ENCODE measurements at places on chromosomes 5 and 9.

DNA sequence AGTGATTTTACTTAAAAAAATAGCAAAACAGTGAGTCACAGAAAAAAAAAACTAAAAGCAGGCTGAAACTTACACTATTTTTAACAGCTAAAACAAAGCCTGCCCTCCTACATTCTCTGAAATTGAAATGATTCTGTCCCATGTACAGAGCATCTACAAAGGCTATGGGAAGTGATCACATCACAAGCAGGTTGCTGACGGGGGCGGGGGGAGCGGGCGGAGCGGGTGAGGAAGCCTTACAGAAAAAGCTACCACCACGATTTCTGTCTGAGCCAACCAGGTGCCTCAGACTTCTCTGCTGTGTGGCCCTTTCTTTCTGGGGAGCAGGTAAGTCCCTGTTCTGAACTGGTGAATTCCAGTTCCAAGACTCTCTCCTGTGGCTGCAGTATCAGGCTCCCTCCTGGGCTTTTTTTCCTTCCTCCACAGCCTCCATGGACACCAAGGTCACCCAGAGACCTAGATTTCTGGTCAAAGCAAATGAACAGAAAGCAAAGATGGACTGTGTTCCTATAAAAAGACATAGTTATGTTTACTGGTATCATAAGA lies 104.9 kb downstream of the ANKRD18B start:
- DNase-seq: no peak

- DNase-seq: no peak
Observed at GRCh38 chr5:169174923-169175322, 126.0 kb downstream of the SLIT3 start.

- DNase-seq: no peak
Observed at GRCh38 chr5:110356677-110357076, 369.8 kb downstream of the TMEM232 start.

DNA sequence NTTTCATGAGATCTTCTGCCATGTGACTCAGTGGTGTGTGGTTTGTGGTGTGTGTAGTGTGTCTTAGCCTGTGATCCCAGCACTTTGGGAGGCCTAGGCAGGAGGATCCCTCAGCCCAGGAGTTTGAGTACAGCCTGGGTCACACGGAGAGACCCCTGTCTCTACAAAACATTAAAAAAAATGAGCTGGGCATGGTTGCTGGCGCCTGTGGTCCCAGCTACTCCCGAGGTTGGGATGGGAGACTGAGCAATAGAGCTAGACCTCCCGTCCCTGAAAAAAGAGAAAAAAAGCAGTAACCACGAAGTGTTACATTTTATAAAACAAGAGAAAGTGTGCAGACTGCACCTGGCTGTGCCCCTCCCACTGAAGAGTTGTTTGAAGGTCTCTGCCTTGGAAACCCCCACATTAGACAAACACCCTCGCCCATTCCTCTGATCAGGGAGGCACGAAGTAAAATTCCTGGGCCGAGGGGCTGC lies 21.2 kb upstream of the RNU6ATAC start:
- no peak for DNase-seq

- DNase-seq: no peak
Observed at GRCh38 chr5:168822745-168823281, 243.6 kb upstream of the PANK3 start.

- DNase-seq: no peak
Observed at GRCh38 chr9:128863647-128864046, 18.1 kb downstream of the KYAT1 start.

DNA sequence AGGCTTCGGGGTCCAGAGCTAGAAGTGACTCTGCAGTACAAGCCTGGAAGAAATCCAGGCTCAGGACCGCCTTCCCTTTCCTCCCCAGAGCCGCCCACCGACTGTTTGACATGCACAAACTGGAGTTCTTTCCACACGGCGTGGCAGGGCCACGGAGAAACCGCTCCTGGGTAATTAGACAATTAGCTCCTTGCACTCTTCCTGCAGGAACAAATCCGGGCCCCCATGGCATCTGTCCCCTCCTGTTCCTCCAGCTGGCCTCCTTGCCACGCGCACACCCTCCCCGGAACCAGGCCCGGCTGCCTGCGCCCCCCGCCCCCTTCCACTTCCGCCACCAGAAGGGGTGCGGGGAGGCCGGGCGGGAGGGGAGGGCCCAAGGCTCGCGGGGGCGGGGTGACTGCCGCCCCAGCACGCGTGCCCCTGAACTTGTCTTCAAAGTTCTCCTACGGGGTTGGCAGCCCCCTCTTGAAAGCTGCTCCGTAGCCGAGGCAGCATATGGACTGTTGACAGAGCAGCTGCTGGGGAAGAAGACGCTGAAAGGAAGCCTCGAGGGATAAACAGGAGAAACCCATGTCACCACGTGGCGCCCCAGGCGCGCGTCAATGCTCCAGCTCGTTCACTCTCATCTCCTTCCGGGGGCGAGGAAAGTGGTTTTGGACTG lies 74.3 kb downstream of the SEC61B start:
- DNase-seq: no peak

- no peak for DNase-seq
Observed at GRCh38 chr5:141778206-141778605, 96.2 kb upstream of the ARAP3 start.

DNA sequence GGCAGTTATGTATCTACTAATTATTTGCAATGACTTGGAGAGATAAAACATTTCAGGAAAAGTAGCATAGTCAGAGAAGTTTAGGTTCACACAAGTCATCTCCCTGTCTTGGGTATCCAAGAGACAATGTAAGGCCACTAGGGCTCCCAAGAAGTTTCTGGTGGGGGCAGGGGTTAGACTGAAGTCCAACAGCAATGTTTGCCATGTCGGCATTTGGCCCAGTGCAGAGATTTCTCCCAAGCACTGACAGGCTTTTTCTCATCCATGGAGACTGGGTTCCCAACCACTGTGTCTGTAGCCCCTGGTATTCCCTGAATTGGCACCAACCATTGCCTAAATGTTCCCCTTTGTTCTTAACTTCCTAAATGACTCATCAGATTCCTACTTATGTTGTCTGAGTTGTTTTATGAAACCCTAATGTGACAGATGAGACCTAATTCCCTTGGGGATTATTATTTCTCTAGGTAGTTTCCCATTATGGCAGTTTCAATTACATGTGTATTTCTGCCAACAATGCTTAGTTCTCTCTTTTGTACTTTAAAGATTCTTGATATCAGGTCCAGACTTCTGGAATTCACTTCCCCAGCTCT lies 103.6 kb upstream of the EGFLAM start:
- DNase-seq: no peak

DNA sequence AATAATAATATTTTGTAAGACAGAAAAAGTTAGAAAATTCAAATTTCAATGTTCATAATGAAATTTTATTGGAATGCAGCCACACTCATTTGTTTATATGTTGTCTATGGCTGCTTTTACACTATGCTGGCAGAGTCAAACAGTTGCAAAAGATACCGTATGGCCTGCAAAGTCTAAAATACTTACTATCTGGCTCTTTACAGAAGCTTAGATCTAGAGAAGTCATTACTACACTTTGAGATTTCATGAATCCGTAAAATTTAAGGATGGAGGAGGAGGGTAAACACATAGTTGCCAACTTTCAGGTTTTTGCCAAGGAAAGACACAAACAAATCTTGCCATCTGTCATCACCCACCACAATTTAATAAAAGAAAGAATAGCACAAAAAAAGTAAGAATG lies 25.1 kb upstream of the PCSK1 start:
- no peak for DNase-seq

DNA sequence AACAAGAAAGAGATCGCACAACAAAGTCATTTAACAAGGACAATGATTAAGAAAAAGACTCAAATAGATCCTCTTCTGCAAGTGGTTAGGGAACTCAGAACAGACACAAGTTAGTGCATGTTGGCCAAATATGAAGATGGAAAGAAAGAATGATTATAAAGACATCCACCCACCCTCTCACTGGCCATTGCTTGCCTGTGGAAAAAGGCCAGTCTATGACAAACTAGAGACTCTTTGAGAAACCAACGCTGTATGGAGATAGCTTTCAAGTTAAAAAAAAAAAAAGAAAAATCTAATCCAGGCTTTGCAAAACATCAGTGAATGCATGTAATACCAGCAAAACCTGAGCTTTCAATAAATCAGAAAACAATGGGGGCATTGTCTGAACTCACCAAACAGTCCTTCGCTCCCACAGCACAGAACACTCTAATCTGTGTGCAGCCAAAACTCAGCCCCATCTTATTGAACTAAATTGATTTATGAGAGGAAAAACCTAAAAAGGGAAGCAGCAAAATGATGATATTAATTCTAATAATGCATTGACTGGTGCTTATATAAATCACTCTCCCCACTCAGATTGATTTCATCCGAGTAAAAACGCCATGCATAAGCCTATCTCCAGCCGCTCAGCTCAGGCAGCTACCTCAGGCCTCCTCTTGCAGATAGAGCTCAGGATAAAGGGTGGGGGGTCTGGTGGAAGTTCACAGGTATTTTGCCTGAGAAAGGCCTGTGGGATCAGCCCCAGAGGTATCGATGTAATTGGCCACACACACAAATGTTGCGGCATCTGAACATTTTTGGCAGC lies 547.1 kb downstream of the CCDC171 start:
- DNase-seq: no peak

DNA sequence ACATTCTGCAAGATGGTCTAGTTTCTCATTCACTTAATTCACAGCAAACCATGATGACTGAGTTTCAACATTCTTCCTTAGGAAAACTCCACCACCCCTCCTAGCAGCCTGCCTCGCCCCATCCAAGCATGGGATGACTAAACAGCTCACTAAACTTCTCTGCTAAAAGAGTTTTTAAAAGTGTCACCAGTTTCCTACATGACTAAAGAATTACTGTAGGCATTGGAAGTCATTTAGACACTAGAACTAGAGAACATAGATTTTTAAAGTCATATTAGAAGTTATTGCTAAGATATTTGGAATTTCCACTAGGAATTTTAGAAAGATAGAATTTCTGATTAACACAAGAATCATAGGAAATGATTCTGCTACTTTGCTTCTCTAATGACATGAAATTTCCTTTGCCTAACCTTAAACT lies 5.5 kb upstream of the ESM1 start:
- peak; percentile 25 for DNase-seq

DNA sequence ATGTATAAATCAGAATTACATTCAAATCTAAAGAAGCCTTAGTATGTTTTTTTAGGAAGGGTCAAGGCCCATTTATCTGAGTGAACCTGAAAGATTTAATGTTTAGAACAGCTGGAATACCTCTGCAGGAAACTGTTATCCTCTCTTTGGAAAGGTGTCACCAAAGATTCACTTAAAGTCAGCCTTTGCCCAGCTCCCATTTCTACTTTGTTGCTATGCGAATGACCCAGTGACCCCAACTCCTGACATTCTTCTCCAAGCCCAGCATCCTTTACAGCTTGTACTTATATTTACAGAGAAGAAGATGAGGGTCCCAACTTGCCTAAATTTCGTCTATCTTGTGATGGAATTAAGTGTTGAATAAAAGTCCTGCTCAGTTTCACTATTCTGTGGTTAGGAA lies 1198.6 kb downstream of the CDH12 start:
- no peak for DNase-seq

GRCh38 chr5:124748687-124749594 lies 2.5 kb upstream of the ZNF608 start:
- peak; percentile 70 for DNase-seq

- no peak for DNase-seq
Observed at GRCh38 chr9:127779136-127779981, 893 bp upstream of the SH2D3C start.

- DNase-seq: no peak
Observed at GRCh38 chr5:135567661-135568060, 11.1 kb downstream of the CXCL14 start.

GRCh38 chr5:176670449-176670848 lies 23.2 kb downstream of the TSPAN17 start:
- no peak for DNase-seq

GRCh38 chr9:133423216-133423615 lies 1.0 kb downstream of the ADAMTS13 start:
- DNase-seq: peak; percentile 7

DNA sequence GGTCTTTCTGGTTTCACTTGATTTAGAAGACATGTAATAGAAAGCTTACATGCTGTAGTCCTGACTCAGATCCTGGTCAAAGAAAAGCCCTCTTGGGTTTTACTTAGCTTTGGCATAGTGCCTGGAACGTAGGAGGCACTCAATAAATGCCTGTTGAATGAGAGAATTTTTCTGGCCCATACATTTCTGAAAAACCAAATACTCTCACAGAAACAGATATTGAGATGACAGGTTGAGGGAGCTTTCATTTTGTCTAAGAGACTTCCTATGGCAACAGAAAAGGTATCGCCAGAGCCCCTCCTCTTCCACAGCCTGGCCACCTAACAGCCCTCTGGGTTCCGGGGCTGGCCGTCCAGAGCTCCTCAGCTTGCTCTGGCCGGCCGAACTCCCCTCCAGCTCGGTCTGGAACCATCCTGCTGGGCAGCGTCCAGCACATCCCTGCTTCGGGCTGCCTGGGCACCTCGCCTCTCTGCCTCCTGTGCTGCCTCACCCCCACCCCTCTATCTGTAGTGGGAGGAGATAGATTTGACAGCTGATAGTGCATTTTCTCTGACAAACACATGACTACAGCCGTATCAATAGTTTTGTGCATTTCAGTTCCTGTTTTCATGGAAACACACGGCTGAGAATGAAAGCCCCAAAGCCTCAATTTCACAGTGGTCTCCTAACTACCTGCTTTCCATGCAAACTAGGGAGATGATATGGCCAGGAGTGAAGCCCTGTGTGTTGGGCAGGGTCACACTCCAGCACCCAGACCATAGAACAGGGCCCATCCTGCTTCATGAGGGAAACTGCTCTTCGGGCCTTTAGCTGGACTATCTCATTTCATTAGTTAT lies 1.1 kb downstream of the IL4 start:
- DNase-seq: peak; percentile 81

- no peak for DNase-seq
Observed at GRCh38 chr9:14127656-14128055, 186.3 kb downstream of the NFIB start.

DNA sequence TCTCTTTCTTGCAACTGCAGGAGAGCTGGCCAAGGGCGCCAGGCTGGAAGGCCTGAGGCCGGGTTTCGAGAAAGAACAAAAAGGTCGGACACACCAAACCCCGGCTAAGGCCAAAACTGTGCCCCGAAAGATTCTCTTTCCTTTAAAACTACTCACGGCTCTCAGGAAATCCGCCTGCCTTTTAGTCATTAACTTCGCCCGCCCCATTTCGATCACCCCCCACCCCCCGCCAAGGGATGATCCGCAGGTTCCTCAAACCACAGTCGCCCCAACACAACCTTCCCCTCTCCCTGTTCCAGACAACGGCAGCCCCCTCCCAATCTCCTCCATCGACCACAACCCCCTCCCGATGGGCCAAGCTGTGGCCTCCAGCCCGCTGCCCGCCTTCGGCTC lies 536 bp downstream of the FEM1C start:
- DNase-seq: no peak

DNA sequence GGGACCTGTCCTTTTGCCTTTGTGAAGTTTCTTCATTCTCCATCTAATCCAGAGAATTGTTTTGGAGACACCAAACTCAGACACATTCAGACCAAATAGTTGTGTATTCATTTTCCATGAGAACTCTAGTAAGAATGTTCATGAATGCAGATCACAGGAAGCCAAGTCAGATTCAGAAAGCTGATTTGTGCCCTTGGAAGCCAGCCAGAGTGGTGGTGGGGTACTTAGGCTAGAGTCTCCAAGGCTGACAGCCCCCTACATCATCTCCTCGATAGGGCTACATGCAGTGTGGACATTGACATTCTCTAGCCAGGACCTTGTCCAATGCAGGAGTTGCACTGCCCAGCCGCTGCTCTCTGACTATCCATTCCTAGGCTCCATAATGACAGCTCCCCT lies 137.6 kb downstream of the UGCG start:
- no peak for DNase-seq
